ENCODE measurements at places on chromosomes 4 and X.

GRCh38 chr4:182886768-182887167 is 30.4 kb downstream of the DCTD start:
- peaks cover 87% of the 10 kb centered on the region for H3K36me3 ChIP-seq
- no peak for DNase-seq
- no peaks in the 10 kb centered on the region for H3K27me3 ChIP-seq
- H3K4me3 ChIP-seq = no peak overlapping the region

- no peaks in the 10 kb centered on the region for H3K4me1 ChIP-seq
- no peaks in the 10 kb centered on the region for H3K27me3 ChIP-seq
- H3K4me3 ChIP-seq = no peak overlapping the region
Measured at GRCh38 chr4:4642496-4643000, 100.7 kb upstream of the STX18 start.

DNA sequence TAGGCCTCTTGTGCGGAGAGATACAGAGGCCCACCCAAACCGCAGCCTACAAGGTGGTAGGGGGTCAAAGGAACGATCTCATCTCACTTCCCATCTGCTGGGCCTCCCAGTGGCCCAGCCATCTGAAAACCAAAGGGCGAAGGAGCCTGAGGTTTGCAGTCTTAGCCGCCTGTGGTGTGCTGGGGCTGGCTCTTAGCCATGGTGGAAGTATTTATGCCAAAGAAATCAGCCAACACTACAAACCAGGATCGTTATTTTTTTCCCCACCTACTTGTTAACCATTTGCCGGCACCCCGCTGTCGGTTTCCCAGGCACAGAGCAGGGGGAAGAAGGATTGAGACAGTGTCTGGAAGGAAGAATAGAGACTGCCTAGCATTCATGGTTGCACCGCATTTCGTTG is 30.9 kb upstream of the CDKL5 start:
- DNase-seq = no peak
- no peak overlapping the region for H3K4me3 ChIP-seq
- no peak overlapping the region for H3K27ac ChIP-seq
- no peaks in the 10 kb centered on the region for H3K36me3 ChIP-seq

DNA sequence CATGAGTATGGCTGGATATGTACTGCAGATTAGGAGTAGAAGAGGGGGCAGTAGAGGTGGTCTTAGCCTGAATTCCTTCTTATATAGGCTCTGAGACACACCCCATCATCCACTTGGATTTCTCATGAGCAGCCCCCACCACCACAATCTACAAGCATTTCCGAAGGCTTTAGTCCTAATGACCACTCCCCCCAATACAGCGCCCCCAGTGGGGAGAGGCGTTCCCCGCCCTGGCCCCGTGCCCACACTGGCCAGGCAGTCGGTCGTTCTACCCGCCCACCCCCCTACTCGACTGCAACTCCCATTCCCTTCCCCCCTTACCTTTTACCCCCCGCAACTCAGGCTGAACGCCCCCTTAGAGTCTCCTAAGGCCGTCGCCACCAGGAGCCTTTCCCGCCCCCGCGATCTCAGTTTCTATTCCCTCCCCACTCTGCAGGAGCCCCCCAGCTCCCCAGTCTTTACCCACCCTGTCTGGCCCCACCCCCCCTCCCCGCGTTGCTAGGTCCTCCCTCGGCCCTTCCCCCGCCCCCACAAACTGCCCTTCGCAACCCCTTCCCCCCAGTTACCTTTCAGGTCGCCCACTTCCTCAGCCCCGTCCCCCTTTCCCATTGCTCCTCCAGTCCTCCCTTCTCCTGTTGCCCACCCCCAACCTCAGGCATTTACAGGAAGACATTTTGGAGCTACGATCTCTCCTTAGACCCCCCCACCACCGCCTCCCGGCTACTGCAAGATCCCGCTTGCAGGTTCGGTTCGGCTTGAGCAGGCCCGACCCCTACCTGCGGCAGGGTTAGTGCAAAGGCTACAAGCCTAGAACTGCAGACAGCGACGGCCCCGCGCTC is 468 bp downstream of the ZMYM3 start:
- peaks cover 34% of the 10 kb centered on the region for H3K4me1 ChIP-seq
- peaks cover 11% of the 10 kb centered on the region for H3K36me3 ChIP-seq
- H3K4me3 ChIP-seq = peak overlapping the region; percentile 92
- DNase-seq = peak; percentile 42
- H3K27ac ChIP-seq = peak overlapping the region; percentile 92
- no peaks in the 10 kb centered on the region for H3K27me3 ChIP-seq

DNA sequence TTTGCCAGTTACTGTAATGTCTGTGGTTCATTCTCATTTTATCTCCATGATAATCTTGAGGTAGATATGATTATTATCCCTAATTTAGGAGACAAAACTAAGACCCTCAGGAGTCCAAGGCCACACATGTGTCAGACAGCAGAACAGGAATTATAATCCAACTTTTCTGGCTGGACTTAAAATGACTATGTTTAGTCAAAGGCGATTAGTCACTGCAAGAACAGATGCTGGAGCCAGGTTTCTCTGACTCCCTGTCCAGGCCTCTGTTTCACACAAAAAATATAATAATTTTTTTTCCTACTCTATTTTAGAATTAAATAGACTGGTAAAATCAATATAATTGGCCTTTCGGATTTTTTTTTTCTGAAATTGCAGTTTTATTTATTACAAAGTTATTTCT is 56.7 kb upstream of the TMEM131L start:
- peaks cover 42% of the 10 kb centered on the region for H3K36me3 ChIP-seq
- no peak overlapping the region for H3K4me3 ChIP-seq
- H3K4me1 ChIP-seq = peaks cover 7% of the 10 kb centered on the region
- no peak overlapping the region for H3K27ac ChIP-seq

- H3K27ac ChIP-seq = no peak within 1 kb of the TSS
- no peak within 1 kb of the TSS for H3K4me3 ChIP-seq
- peak; percentile 64 for DNase-seq
- H3K4me1 ChIP-seq = peaks cover 6% of the 10 kb centered on the region
- peaks cover 5% of the 10 kb centered on the region for H3K27me3 ChIP-seq
Measured at GRCh38 chr4:38782452-38783108, at the start of gene TLR10. Gene TLR10, minus strand, starts transcription at chr4:38782990. Its CDS starts 7,400 bp downstream, at chr4:38775590.

- H3K4me3 ChIP-seq = no peak overlapping the region
- no peak overlapping the region for H3K27ac ChIP-seq
- no peaks in the 10 kb centered on the region for H3K36me3 ChIP-seq
- no peaks in the 10 kb centered on the region for H3K4me1 ChIP-seq
- no peak for DNase-seq
Measured at GRCh38 chr4:61994036-61994435, 793.9 kb downstream of the ADGRL3 start.

DNA sequence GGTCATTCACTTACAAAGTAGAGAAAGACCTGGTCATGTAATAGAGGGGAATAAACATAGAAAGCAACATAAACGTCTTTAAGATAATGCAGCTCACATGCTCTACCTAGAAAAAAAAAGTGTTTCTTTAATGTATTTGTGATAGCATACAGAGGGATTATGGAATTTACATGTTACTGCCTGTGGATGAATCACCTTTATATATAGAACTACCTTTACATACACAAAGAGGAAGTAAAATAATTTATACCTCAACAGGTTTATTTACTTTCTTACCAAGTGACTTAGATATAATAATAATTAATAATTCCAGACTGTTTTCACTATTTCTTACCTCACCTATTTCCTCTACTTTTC is 81.5 kb downstream of the PPP3CA start:
- DNase-seq = no peak
- H3K27ac ChIP-seq = no peak overlapping the region
- H3K4me3 ChIP-seq = no peak overlapping the region
- no peaks in the 10 kb centered on the region for H3K27me3 ChIP-seq
- no peaks in the 10 kb centered on the region for H3K36me3 ChIP-seq

GRCh38 chr4:181702864-181703495 is 540.2 kb upstream of the TENM3 start:
- no peak for DNase-seq
- no peaks in the 10 kb centered on the region for H3K4me1 ChIP-seq
- no peak overlapping the region for H3K4me3 ChIP-seq
- no peaks in the 10 kb centered on the region for H3K27me3 ChIP-seq
- no peaks in the 10 kb centered on the region for H3K36me3 ChIP-seq
- H3K27ac ChIP-seq = no peak overlapping the region

GRCh38 chr4:94671113-94671512 is 86.6 kb upstream of the BMPR1B start:
- no peak for DNase-seq
- H3K4me1 ChIP-seq = no peaks in the 10 kb centered on the region
- peaks cover 6% of the 10 kb centered on the region for H3K27me3 ChIP-seq
- no peak overlapping the region for H3K4me3 ChIP-seq

GRCh38 chr4:42398171-42398870 is 1.0 kb downstream of the SHISA3 start:
- H3K27ac ChIP-seq = no peak overlapping the region
- H3K4me1 ChIP-seq = peaks cover 25% of the 10 kb centered on the region
- peaks cover 65% of the 10 kb centered on the region for H3K27me3 ChIP-seq
- no peaks in the 10 kb centered on the region for H3K36me3 ChIP-seq

GRCh38 chrX:138711399-138712347 is at the start of gene FGF13:
Gene FGF13, minus strand, starts transcription at chrX:138711717. Its CDS starts 714 bp downstream, at chrX:138711003.
- no peaks in the 10 kb centered on the region for H3K4me1 ChIP-seq
- no peak within 1 kb of the TSS for H3K27ac ChIP-seq
- no peak for DNase-seq
- H3K27me3 ChIP-seq = peaks cover 21% of the 10 kb centered on the region
- H3K4me3 ChIP-seq = no peak within 1 kb of the TSS

- H3K4me1 ChIP-seq = no peaks in the 10 kb centered on the region
- no peaks in the 10 kb centered on the region for H3K36me3 ChIP-seq
- no peak overlapping the region for H3K4me3 ChIP-seq
- DNase-seq = no peak
- no peak overlapping the region for H3K27ac ChIP-seq
Measured at GRCh38 chr4:149923736-149924135, 108.1 kb upstream of the IQCM start.
